ENCODE measurements at places on chromosomes 6 and 20.

GRCh38 chr6:24740861-24741260 is 21.9 kb upstream of the C6orf62 start:
- no peak for DNase-seq

DNA sequence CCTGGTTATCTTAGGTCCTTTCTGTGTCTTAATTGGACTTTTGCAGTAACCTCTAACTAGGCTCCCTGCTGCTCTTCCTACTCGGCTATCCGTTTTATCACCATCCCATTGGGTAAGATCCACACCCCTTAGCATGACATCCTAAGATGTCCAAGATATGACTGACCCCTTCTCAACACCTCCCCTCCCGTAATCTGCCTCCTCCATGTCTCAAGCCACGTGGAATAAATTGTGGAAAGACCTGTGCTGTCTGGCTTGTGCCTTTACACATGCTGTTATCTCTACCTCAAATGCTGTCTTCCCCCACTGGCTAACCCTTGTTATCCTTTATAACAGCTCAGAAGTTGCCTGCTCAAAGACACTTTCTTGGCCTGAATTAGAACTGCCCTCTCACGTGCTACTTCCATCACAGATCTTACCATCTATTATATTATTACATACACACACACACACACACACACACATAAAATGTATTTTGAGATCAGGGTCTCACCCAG is 26.5 kb downstream of the EIF2S2 start:
- no peak for DNase-seq

GRCh38 chr6:41039060-41039998 is at the start of gene UNC5CL:
UNC5CL (minus strand) TSS chr6:41039221; CDS start chr6:41035074, 4,147 bp downstream.
- DNase-seq, result peak; percentile 57

DNA sequence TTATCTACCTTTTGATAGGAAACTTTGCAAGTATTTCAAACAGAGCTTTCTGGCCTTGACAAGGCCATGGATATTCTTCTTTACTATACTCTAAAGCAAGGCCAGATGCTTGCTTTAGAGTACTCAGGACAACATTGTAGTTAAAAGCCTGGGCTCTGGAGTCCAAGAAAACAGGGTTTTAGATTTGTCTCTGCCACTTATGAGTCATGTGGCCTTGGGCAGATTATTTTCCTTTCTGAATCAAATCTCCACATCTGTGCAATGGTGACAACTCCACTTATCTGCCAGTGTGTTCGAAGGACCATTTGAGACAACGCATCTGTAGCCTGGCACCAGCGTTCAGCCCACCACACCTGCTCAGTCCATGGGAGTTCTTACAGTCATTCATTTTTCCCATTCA is 265.9 kb upstream of the RIN2 start:
- DNase-seq, result no peak

Data from mammary epithelial cell (primary cell).